Naive thymus-derived CD8-positive, alpha-beta T cell (primary cell): ENCODE measurements at places on chromosomes 5 and 9. TPM values are rescaled to one million over a fixed set of nuclear protein-coding genes. Genes with fewer than 3 reads are reported as not detected.

- H3K4me1 ChIP-seq: no peaks in the 10 kb centered on the region
- no peak for DNase-seq
- H3K27me3 ChIP-seq: no peaks in the 10 kb centered on the region
Observed at GRCh38 chr5:60639544-60639943, 60.4 kb downstream of the DEPDC1B start.

- no peak overlapping the region for H3K4me3 ChIP-seq
- H3K27ac ChIP-seq: no peak overlapping the region
- peak; percentile 7 for DNase-seq
- peaks cover 12% of the 10 kb centered on the region for H3K4me1 ChIP-seq
Observed at GRCh38 chr5:146662229-146662628, 146.2 kb upstream of the GPR151 start.

- H3K4me3 ChIP-seq: no peak overlapping the region
- peaks cover 5% of the 10 kb centered on the region for H3K27me3 ChIP-seq
- H3K36me3 ChIP-seq: no peaks in the 10 kb centered on the region
- no peaks in the 10 kb centered on the region for H3K4me1 ChIP-seq
- H3K27ac ChIP-seq: no peak overlapping the region
Observed at GRCh38 chr9:117286245-117286644, 128.6 kb downstream of the ASTN2 start.

DNA sequence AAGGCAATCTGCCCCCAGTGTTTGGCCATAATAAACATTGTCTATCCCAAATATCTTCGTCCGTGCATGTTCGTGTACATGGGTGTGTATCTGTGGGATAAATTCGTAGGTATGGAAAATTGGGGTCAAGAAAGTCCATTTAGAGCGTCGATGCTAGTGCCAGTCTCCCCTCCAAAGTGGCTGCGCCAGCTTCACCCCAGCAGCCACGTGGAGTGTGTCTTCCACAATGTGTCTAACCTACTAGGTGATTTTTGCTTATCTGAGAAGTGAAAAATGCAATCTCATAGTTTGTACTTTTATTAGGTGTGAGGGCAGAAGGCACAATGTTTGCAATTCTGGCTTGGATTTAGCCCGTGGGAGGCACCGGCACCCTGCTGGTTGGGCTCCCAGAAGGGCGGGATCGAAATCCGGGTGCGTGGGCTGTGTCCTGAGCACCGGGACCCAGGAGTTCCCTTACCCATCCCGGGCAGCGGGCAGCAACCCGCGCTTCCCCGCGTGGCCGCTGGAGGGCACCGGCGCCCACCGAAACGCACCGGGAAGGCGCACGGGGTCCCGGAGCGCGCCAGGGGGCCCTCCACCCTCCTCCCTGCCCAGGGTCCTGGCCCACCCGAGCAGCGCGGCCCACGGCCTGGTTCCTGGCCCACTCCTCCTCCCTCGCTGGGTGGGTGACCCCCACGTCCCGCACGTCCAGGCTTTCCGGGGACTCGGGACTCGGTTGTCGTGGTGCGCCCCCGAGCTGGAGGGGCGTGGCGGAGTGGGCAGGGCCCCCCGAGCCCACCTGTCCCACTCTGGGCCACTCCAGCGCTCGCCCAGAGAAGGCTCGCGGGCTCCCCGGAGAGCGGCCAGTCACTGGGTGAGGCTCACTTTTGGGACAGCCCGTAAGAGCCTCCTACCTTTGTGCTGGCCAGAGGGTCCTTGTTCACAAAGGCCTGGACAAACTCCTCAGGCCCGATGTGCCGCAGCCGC is 55.4 kb upstream of the RNF130 start:
- no peaks in the 10 kb centered on the region for H3K36me3 ChIP-seq
- no peak overlapping the region for H3K4me3 ChIP-seq
- no peaks in the 10 kb centered on the region for H3K4me1 ChIP-seq

DNA sequence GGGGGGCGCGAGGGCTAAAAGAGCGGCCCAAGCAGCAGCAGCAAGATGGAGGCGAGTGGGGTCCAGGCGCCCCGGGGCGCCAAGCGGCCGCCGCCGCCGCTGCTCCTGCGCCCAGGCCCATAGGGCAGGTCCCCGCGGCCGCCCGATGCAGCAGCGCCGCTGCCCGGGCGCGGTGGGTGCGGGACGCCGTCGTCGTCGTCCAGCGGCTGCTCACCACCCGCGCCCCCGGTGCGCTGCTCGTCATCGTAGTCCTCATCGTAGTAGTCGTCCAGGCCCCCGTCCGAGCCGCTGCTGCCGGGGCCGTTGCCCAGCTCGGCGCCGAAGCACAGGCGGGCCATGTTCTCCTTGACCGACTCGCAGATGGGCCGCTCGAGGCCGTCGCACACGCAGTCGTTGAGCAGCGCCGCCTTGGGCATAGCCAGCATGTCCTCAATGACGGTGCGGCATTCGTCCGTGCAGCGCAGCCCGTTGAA is 1.5 kb downstream of the GAS1 start:
- peaks cover 41% of the 10 kb centered on the region for H3K27me3 ChIP-seq
- H3K4me1 ChIP-seq: peaks cover 9% of the 10 kb centered on the region
- no peak for DNase-seq
- no peak overlapping the region for H3K27ac ChIP-seq
- no peaks in the 10 kb centered on the region for H3K36me3 ChIP-seq
- H3K4me3 ChIP-seq: peak overlapping the region; percentile 66

DNA sequence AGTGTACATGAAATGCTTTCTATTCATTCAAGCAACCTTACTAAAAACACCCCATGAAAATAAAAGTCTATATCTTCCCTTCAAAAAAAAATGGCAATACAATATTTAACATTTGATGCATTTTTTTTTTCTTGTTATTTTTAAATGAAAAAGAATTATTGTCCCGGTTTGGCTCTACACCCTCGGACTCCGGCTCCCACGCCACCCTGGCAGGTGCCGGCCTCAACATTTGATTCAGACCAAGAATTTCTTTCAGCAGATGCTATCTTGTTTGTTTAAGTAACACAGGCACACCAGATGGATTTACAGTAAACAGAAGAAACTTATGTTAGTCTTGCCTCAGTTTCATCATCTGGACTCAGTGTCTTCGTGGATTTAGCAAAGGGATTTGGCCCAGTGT is 146.8 kb downstream of the PRKACG start:
- DNase-seq: no peak
- H3K36me3 ChIP-seq: no peaks in the 10 kb centered on the region
- H3K27me3 ChIP-seq: no peaks in the 10 kb centered on the region
- no peak overlapping the region for H3K27ac ChIP-seq

- no peak overlapping the region for H3K4me3 ChIP-seq
- no peaks in the 10 kb centered on the region for H3K4me1 ChIP-seq
- H3K27ac ChIP-seq: no peak overlapping the region
- DNase-seq: no peak
- peaks cover 20% of the 10 kb centered on the region for H3K27me3 ChIP-seq
- H3K36me3 ChIP-seq: no peaks in the 10 kb centered on the region
Observed at GRCh38 chr5:54320256-54320655, 9.9 kb upstream of the ARL15 start.

DNA sequence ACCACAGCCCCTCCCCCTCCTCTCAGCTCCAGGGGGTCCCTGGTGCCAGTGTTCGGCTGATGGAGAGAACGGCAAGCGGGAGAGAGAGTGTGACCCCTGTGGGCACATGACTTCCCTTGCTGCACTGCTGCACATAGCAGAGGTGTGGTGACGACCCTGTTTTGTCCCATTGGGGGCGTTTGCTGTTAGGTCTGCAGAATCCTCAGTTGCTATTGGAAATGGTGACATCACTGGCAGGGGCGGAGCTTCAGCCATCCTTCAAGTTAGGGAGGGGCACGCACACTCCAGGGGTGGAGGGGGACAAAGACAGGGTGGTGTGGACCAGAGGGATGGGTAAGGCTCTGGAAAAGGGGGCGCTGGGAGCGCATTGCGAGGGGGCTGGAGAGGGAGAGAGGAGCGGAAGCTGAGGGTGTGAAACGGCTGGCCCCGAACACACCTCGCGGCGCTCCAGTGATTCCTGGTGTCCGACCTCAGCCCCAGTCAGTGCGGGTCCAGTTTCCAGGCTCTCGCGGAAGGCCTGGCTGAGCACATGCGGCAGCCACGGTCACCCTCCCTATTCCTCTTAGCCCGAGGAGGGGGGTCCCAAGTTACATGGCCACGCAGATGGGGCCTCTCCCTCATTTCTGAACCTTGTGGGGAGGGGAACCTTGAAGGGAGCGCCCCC is 764 bp upstream of the GRIN1 start:
- no peak for DNase-seq
- H3K4me1 ChIP-seq: peaks cover 2% of the 10 kb centered on the region
- no peak overlapping the region for H3K27ac ChIP-seq
- peaks cover 82% of the 10 kb centered on the region for H3K27me3 ChIP-seq

DNA sequence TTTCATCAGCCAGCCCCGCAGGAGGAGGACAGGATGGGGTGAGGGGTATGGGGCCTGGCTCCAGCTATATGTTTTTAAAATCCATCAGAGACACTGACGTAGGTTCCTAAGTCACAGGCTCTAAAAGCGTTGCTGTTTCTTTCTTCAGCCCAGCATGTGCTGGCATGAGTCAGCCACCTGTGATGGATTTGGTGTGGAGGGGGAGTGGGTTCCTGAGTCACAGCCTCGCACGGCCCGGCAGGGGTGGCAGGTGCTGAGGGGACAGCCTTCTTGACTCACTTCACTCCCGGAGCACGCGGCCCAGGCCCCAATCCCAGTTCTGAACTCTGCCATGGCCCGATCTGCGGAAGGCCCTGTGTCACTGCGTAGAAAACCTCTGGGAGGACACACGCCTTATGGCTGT is 38.8 kb upstream of the RPL26L1 start:
- H3K36me3 ChIP-seq: peaks cover 30% of the 10 kb centered on the region
- no peak overlapping the region for H3K4me3 ChIP-seq
- peaks cover 30% of the 10 kb centered on the region for H3K4me1 ChIP-seq
- DNase-seq: no peak
- no peak overlapping the region for H3K27ac ChIP-seq

GRCh38 chr5:118439831-118440230 is 548.5 kb downstream of the DTWD2 start:
- no peak for DNase-seq
- H3K27ac ChIP-seq: no peak overlapping the region
- no peaks in the 10 kb centered on the region for H3K4me1 ChIP-seq

DNA sequence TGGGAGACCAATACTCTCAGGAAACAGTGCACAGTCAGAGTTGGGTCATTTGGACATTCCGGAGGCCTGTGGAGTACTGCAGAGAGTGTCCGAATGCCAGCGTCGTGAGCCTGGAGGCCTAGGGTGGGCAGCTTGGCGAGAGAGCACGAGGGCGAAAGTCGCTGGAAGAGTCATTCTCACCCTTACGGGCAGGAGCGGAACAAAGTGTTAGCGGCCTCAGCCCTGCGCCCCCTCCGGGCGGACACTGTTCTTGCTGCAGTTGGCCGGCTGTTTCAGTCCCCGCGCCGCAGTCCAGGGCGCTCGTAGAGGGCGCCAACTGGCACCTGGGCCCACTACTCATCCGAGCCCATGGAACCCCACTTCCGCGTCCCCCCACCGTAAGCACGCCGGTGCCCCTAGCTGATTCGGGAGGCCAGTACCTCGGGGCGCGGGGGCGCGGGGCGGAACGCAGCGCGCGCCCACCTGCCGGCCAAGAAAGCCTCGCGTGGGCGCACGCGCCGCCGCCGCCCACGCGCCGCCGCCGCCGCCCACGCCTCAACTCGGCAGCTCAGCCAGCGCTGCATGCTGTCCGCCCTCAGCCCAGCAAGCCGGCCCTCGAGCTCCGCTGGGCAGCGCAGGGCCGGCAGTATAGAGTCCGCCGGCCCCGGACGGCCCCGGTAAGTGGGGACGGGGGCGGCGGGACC is 99.7 kb upstream of the CCL21 start:
- peaks cover 34% of the 10 kb centered on the region for H3K36me3 ChIP-seq
- peaks cover 2% of the 10 kb centered on the region for H3K4me1 ChIP-seq
- H3K27ac ChIP-seq: no peak overlapping the region
- no peak for DNase-seq

GRCh38 chr5:98705841-98706240 is 67.6 kb upstream of the RGMB start:
- H3K27ac ChIP-seq: no peak overlapping the region
- no peak for DNase-seq
- no peaks in the 10 kb centered on the region for H3K4me1 ChIP-seq
- peaks cover 22% of the 10 kb centered on the region for H3K27me3 ChIP-seq
- H3K4me3 ChIP-seq: no peak overlapping the region

DNA sequence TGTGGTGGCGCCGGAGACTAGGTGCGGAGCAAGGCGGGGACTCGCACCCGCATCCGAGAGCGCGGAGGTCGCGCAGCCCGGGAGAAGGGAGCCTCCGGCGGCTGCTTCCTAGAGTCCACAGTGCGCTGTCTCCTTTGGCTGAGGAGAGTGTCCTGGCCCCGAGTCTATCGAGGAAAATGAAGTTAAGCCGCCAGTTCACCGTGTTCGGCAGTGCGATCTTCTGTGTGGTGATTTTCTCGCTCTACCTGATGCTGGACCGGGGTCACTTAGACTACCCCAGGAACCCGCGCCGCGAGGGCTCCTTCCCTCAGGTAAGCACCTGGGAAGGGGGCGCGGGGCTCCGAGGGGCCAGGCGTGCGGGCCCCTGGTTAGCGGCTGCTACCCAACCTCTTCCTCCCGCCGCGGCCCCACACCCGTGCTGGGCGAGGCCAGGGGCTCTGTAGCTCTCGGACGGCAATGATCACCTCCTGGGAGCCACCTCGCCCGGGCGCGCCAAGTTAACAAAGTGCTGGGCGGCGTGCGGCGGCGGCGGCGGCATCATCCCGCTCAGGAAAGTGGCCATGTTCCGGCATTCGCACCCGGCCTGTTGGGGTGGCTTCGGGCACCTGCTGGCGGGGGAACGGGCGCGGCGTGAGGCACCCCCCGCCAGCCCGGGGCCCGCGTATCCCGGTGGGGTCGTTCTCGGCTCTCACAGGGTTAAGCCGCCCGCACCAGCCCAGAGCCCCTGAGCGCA is 681 bp downstream of the MAN2A1 start:
- H3K4me1 ChIP-seq: peaks cover 51% of the 10 kb centered on the region
- H3K36me3 ChIP-seq: no peaks in the 10 kb centered on the region
- H3K27me3 ChIP-seq: no peaks in the 10 kb centered on the region

DNA sequence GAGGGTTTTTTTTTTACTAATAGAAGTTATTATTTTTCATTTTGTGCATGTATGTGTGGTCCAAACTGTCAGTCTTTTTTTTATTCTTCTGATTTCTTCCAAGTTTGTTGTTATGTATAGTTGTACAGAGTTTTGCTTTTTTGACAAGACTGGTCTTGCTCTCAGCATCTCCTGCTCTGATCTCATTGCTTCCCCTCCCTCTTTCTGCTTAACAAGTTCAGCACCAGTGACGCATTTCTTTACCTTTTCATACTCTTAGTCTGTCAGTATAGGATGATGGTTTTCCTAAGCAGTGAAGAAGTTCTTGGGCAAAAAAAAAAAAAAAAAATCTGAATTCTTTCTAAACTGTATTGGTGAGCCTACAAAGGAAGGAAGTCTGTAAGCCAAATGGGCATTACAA is 135.1 kb downstream of the CD180 start:
- no peak overlapping the region for H3K27ac ChIP-seq
- H3K27me3 ChIP-seq: no peaks in the 10 kb centered on the region
- no peak for DNase-seq

Gene C7
- not detected for total RNA-seq

Gene CLIC3
- total RNA-seq: 13.5 TPM

Gene ITK
- total RNA-seq: 490 TPM

Gene EDIL3
- total RNA-seq: not detected

Gene EFNA5
- not detected for total RNA-seq

Gene F2RL2
- not detected for total RNA-seq
